Daoy (cell line): ENCODE measurements at places on chromosomes 16 and 17.

GRCh38 chr16:77849646-77850258 is 61.4 kb downstream of the VAT1L start:
- no peak for DNase-seq

DNA sequence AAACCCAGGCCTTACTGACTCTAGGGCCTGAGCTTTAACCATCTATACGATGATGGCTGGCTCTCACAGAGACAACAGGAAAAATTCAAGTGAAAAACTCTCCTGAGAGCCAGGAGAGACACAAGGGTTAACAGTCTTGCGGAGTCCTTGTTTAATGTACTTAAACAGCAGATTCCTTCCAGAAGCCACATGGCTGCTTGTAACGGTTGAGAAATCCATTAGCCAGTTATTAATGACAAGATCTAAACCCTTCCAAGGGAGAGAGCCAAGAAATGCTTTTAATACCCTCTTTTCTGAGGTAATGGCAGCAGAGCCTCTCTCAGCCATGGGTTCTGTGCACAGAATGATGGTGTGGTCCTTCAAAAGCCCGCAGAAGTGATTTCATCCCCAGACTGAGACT is 5.2 kb upstream of the ALDOA start:
- no peak for DNase-seq

DNA sequence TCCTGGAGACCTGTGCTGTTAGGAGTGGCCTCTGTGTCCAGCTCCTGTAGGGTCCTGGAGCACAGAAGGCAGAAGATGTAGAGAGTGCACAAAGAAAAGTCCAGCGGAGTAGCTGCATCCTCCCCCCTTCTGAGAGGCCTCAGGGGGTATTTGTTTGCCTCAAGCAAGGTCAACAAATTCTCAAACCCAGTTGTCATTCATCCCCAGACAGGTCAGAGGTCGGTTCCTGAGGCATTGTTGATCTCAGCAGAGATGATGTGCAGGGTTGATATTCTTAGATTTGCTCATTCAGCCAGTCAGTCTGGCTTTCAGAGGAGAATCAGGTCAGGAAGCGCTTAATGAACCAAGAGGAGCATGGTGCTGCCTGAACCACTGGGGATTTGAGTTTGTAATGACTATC is 8.3 kb upstream of the RBFOX1 start:
- no peak for DNase-seq

GRCh38 chr16:17386229-17386628 is 84.5 kb downstream of the XYLT1 start:
- no peak for DNase-seq

- DNase-seq: no peak
These were observed 8.7 kb upstream of the FZD2 start for GRCh38 chr17:44548376-44549230.

GRCh38 chr16:22214889-22215288 is 8.8 kb downstream of the EEF2K start:
- no peak for DNase-seq

GRCh38 chr17:62592341-62593099 is 35.0 kb upstream of the MRC2 start:
- DNase-seq: no peak

DNA sequence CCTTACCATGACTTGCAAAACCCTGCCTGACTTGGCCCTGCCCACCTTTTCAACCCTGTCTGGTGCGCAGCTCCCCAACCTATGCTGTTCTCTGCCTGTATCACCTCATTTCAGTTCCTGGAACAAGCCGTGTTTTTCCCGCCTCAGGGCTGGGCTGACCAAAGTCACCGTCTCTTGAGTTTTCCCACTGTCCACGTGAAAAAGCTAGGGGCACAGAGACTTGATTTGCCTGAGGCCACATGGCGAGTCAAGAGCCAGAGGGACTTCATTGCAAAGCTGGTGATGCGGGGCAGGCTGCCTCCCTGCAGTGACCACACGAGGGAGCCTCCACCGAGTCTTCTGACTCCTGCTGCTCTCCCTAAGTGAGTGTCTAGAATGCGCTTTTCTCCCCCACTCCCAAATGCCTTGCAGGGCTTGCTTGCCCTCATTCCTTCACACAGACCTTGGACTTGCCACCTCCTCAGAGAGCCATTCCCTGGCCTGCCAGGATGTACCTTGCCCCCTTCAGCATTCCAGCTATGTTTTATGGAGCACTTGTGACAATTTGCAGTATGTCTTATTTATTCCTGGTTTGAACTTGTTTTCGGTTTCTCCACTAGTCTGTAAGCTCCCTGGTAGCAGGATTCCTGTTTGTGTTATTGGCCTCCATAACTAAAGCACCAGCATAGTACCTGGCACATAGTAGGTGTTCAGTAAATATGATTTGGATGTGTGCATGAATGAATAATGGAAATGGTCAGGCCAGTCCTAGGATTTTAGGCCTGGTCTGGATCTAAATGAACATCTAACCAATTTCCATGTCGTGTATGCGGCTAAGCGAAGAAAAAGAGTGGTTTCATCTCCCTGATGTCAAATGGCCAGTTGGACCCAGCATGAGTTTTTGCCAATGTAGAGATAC is 252.3 kb downstream of the SNX29 start:
- DNase-seq: peak; percentile 37

DNA sequence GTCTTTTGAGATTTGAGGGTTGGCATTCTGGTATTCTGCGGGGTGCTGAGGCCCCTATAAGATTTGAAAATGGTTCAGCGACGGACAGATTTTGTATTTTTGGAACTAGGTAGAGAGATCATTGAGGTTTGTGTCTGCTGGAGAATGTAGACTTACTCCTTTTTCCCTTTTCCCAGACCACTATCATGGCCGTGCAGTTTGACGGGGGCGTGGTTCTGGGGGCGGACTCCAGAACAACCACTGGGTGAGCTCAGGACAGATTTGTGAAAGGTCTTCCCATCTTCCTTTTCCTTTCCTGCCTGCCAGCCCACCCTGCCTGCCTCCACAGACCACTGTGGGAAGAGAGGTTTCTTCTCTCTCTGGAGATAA is 572 bp downstream of the PSMB6 start:
- peak; percentile 67 for DNase-seq

DNA sequence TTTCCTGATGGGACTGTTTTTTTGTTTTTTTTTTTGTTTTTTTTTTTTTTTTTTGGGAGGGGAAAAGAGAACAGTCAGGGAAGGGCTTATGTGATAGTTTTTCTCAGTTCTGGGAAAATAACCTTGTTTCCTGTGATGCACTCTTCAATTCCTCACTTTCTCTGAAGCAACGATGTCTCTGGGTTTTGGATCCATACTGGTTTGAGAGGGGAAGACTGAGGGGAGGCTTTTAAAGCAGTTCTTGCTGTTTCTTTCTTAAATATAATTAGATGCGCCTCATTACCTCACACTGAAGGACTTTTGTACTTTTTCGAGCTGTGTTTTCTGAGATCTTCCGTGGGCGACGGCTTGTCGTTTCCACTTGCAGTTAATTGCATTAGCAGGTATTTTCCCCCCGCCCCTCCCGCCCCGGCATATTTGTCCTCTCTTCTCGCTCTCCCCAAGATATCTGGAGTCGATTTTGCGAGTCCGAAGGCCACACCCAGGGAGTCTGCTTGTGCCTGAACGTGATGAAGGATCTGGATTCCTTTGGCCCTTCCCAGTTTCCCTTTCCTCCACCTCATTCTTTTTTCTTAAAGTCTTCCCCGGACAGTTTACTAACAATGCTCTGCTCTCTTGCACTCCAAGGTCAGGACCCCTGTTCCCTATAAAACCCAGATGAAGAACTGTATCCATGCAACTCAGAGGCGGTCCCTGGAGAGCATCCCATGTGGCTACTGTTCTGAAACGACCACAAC is 125.2 kb upstream of the ZFHX3 start:
- no peak for DNase-seq

DNA sequence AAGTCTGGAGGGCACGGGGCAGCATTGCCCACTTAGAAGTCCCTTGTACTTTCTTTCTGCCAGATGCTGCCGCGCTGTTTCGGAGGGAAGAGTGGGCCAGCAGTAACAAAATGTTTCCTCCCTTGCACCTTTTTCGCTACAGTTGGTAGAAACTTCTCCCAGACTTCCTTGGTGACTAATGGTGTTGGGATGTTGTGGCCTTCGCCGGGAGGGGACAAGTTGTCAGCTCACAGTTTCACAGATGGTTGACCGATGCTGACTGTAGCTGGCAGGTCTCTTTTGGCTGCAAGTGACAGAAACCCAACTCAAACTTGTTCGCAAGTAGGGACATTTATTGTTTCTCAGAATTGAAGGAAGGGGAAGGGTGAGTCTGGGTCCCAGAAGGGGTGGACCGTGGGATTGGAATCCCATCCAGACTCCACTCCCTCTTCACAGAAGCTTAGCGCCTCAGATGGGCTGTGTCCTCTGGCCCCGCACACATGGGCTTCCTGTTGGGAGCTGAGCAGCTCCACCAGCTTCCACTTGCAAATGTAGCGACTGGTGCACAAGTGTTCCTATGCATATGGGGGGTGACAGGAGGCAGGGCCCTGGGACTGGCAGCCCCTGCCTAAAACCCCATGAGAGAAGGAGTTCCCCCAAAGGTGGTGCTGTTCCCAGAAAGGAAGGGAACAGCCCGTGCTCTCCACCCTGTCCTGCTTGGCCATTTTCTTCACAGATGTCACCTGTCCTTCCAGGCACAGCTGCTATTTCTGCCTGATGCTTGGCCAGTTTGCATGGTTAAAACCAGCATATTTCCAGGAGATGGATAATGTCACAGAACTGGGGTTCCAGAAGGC is 30.9 kb upstream of the RPRML start:
- DNase-seq: peak; percentile 33

DNA sequence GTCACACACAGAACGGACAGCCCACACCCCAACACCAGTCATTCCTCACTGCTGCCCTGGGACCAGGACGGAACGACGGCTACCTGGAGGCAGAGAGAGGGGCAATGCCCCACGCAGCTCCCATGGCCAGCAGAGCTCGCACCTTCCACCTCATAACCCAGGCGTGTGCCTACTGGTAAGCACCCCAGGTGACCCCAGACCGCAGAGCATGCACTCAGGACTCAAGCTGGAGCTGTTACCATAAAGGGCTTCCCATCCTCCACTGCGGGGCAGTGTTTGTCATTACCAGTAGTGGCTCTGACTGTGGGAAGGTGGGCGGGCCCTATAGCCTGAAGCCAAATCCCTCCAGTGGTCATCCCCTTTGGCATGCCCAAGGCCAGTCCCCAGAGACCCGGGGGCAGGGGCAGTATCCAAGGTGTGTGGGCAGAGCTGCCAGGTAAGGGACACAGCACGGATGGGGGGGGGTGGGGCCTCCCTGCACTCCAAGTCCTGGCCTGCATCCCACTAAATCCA is 4.7 kb upstream of the BCAR1 start:
- no peak for DNase-seq

- no peak for DNase-seq
These were observed 33.1 kb upstream of the ULK2 start for GRCh38 chr17:19900809-19901208.

- no peak for DNase-seq
These were observed 120.9 kb downstream of the BCAS3 start for GRCh38 chr17:60798576-60798975.

GRCh38 chr16:50185005-50185505 is 31.9 kb downstream of the TENT4B start:
- no peak for DNase-seq

- no peak for DNase-seq
These were observed 338.5 kb downstream of the MAF start for GRCh38 chr16:79261944-79262552.

DNA sequence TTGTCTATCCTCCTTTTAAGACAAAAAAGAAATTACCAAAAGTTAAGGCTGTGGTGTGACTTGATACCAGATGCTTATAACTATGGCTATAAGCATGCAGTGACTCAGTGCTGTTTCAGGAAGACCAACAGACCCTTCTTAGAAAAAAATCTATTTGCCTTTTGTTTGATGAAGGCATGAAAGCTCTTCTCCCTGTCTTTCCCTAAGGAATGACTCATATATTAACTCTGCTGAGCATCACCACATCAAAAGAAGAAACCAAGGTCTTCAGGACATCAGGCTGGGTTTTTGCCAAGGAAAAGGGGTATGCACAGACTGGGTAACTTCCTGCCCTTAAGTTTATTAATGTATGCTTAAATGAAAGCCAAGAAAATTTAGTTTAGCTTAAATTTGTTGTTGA is 47.1 kb downstream of the VMP1 start:
- peak; percentile 93 for DNase-seq

GRCh38 chr16:57830890-57831484 is 28.7 kb upstream of the KIFC3 start:
- no peak for DNase-seq

DNA sequence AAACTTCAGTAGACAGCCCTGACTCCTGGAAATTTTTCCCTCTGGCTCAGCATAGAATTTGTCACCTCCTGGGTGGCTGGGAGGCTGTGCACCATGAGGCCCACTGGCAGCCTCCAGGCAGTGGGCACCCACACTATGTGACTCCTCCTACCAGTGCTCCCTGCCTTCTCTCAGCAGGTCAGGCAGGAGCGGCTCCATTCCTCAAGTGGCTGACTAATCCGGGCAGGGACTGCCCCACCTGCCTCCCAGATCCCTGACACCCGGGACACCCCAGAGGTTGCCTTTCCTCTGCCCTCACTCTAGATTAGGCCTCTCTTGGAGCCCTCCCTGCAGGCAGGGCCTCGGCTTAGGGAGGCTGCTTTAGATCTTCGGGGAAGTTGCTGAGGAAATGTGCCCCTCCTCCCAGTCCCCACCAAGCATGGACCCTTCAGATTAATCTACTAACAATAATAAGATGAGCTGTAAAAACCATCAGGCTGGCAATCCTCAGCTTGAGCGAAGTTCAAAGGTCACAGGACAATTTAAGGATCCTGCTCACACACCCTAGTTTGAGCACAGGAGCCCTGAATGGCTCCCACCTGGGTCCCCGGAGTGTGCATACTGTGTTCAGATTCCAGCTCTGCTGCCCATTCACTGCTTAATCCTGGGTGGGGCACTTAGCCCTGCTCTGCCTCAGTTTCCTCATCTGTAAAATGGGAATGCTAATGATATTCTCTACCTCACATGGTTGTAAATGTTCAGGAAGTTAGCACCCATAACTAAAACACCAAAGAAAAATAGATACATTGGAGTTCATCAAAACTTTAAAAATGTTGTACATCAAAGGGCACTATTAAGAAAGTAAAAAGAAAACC is 10.0 kb upstream of the MYCBPAP start:
- DNase-seq: no peak

DNA sequence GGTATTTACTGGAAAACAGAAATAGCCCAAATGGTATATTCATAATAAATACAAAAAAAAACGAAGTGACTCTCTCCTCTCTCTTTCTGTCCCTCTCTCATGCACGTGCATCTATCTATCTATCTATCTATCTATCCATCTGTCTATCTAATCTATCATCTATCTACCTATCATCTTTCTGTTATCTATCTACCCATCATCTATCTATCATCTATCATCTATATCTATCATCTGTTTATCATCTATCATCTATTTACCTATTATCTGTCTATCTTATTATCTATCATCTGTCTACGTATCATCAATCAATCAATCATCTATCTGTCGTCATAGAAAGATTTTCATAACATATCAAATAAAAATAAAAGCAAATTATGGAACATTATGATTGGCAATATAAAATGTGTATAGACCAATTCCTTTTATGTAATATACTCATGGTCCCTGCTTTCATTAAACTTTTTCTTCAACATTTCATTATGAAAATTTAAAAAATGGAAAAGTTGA is 126.7 kb upstream of the CACNG3 start:
- no peak for DNase-seq

GRCh38 chr17:7293159-7293558 is 1.3 kb downstream of the YBX2 start:
- peak; percentile 57 for DNase-seq
